ENCODE measurements at places on chromosomes 5 and 9.

GRCh38 chr5:18236386-18236785, 602.1 kb downstream of the TAF11L14 start:
- no peak for DNase-seq

GRCh38 chr5:9667906-9668305, 37.8 kb upstream of the TAS2R1 start:
- DNase-seq = no peak

- DNase-seq = no peak
Measured at GRCh38 chr5:133627180-133627579, 14.8 kb upstream of the FSTL4 start.

DNA sequence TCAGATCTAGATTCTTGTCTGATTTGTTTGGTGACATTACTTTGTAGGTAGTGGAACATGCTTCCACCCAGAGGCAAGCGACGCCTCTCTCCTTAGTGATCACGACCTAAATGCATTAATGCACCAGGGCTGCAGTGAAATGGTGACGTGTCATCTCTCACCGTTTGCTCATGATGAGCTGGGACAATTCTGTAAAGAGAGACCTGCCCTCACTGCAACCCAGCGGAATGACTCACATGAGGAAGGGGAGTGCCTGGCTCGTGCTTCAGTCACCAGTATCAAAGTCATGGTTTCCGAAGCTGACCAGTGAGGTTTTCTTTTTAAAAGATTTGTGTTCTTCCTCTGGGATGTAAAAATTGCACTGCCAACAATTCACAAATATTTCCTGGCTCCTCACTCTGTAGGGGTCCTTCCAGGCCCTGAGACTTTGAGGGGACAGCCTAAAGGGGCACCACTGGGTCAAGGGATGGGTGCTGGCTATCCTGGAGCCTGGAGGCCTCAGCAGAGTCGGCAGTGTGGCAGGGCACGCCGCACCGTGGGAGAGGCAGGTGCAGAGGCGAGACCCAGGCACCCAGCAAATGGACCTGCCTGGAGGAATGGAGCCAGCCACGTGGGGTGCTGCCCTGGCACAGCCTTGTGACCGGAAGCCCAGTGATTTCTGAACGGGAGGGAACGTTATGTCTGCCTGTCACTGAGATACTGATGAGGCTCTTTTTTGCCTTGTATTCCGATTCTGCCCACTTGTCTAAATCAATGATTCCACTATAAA, 17.3 kb downstream of the QSOX2 start:
- DNase-seq = no peak

- DNase-seq = peak; percentile 0
Measured at GRCh38 chr5:156000115-156000514, 326.8 kb upstream of the SGCD start.

GRCh38 chr5:143506836-143507552, 103.5 kb upstream of the NR3C1 start:
- no peak for DNase-seq

DNA sequence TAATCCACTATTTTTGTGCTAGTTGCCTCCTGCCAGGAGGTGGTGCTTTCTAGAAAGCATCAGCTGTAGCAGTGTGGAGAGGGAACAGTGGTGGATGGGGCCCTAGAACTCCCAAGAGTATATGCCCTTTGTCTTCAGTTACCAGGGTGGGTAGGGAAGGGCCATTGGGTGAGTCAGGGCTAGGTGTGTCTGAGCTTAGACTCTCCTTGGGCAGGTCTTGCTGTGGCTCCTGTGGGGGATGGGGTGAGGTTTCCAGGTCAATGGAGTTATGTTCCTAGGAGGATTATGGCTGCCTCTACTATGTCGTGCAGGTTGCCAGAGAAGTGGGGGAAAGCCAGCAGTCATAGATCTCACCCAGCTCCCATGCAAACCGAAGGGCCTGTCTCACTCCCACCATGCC, 11.3 kb upstream of the ADAMTS12 start:
- no peak for DNase-seq

GRCh38 chr9:33147416-33148169, 19.5 kb downstream of the B4GALT1 start:
- no peak for DNase-seq

DNA sequence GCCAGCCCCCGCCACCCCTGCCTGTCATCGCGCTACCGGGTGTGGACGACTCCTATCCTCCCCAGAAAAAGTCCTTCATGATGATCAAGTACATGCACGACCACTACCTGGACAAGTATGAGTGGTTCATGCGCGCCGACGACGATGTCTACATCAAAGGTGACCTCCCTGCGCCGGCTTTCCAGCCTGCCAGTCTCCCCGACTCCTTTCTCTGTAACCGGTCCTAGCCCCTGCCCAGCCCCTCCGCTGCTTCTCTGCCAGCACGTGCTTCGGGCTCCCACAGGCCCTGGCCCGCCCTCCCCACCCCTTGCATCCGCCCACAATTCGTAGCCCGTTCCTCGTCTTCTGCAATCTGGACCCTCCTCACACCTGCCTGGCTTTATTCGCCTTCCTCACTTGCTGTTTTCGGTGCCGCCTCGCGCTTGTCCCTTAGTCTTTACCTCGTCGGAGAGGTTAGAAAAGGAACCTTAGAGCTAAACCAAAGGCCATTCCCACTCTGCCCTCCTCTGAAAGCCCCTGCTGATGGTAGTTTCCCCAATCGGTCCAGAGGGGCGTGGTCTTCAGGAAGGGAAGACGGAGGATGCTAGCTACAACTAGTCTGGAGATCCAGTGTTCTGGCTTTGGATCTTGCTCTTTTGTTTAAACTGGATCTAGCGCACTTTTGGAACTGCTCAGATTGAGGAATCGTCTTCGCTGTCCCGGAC, 1.4 kb downstream of the CHSY3 start:
- DNase-seq = no peak

DNA sequence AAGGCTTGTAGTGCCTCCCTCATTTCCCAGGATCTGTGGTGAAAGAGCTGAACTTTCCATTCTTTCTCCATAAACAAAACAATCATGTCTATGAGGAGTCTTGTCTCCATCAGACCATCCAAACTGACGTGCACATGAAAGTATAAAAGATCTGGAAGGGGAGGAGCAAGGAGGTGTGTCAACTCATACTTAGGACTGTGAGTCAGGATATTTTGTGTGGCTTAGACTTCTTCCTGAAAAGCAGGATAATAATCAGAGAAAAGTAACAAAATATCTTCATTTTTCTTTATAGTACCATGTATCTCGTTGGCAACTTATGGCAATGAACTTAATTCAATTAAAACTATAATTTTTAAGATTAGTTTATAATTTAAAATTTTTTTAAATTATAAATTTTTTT, 96.0 kb upstream of the PRRC1 start:
- no peak for DNase-seq

DNA sequence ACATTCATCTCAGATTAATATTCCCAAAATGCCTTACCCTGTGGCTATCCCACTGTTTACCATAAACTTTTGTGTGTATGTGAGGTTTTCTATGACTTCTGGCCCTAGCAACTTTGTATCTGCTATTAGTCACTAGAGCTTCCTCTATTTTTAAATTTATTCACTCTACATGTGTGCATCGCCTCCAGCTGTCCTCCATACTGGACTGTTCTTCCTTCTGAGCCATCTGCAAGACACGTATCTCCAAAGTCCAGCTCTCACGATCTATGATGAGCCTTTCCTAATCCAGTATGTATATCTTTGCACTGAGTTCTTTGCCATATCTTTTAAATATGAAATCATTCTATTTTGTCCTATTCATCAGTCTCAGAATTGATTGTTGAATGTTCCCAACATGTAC, 1.7 kb upstream of the GNG10 start:
- no peak for DNase-seq

- peak; percentile 84 for DNase-seq
Measured at GRCh38 chr9:81671880-81672280, 17.5 kb downstream of the TLE1 start.

- no peak for DNase-seq
Measured at GRCh38 chr5:153400931-153401330, 89.5 kb upstream of the GRIA1 start.

GRCh38 chr9:8391132-8391531, 591.6 kb upstream of the DMAC1 start:
- no peak for DNase-seq

DNA sequence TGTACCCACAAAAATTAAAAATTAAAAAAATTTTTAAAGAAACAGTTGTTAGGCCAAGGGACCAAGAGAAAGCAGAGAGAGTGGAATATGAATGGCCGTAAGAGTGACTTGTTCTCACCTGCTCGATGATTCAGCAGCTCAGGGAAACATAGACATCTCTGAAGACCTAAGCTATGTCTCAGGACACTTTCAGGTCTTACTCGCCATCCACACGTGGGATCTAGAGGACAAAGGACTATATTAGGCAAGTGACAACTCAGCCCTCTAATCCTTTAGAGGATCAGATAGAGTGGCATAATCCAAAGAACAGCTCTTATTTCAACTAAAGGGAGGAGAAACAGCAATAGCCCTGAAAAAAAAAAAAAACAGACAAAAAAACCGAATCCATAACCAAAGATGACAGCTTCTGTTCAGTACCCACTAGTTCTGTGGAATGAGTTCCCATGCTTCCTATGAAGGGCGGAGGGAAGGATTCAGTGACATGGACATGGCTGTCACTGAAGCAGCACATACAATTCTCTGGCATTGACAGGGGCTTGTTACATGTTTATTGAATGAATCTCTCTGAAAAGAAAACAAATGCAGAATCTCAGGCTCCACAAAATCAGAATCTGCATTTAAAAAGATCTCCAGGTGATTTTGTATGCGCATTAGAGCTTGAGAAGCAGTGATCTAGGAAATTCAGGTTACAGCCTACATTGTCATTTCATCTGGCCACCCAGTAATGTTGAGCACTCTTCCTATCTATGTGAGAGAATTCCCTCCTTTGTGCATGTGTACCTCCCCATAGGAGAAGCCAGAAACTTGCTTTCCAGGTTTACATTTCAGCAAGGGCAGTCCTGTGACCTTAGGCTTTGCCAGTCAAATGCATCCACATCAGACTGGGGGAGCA, 96.0 kb downstream of the KIAA1958 start:
- no peak for DNase-seq

DNA sequence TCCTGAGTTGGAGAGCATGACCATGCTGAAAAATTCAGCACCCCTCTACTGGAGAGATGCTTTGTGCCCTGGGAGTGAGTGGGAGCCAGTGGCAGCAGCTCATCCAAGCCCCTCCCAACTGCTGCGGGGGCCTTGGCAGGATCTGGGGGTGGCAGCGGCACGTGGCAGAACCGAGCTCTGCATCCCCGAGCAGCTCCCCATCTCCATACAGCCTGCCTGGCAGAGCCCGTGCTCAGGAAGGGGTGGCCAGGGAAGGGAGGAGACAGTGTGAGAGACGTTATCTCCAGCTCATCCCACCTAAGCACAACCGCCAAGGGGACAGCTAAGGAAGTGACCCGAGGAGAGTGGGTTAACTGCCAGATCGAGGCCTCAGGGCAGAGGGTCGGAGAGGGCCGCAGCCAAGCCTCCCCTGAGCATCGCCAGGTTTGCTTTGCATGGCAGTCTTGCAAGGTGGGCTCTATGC, 17.2 kb upstream of the DPM2 start:
- DNase-seq = no peak

DNA sequence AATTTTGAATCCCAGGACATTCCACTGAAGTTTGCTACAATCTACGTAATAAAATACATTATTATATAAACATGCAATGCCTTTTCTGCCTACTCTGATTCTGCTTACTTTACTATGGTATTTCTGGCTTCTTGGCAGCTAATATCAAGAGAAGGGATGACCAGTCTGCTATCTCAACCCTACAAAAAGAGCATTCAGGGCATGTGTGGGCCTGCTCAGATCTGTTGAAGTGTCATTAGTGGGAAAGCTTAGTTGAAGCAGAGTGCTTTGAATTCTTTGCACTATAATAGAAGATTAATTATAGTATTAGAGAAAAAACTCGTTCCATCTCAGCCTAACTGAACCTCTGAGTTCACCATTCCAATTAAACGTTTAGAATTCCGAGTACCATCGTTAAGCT, 339.5 kb upstream of the ISL1 start:
- DNase-seq = peak; percentile 68

- no peak for DNase-seq
Measured at GRCh38 chr5:45507178-45507577, 189.0 kb downstream of the HCN1 start.

- DNase-seq = no peak
Measured at GRCh38 chr9:70873506-70873905, 247.9 kb downstream of the TRPM3 start.

- DNase-seq = peak; percentile 24
Measured at GRCh38 chr5:34608859-34609648, 47.1 kb upstream of the RAI14 start.

- DNase-seq = no peak
Measured at GRCh38 chr5:14366763-14367162, 214.8 kb upstream of the OTULINL start.

GRCh38 chr5:2324788-2325187, 426.7 kb downstream of the IRX2 start:
- DNase-seq = no peak

DNA sequence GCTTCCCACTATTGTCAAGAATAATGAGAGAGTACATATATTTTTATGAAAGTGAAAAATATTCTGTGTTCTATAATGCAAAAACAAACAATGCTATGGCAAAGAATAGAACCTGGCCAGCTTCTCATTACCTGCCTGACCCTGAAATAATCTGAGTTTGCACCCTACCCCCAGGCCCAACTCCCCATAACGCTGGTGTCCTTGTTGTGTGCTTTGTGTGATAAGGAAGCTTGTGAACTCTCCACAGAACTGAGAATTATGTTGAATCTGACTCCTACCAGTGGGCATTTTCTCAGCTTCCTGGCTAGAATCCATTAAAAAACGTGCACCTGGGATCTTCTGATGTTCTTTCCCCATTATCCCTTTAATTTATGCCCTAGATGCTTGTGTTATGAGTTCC, 178.0 kb upstream of the GNA14 start:
- DNase-seq = no peak

- no peak for DNase-seq
Measured at GRCh38 chr9:90815944-90816357, 14.3 kb downstream of the SYK start.

GRCh38 chr5:164302533-164303235, 797.3 kb downstream of the MAT2B start:
- DNase-seq = no peak

- no peak for DNase-seq
Measured at GRCh38 chr9:4489562-4489918, 728 bp upstream of the SLC1A1 start.

- DNase-seq = no peak
Measured at GRCh38 chr9:33468215-33468730, 5.5 kb downstream of the NOL6 start.

GRCh38 chr9:116262448-116262847, 108.9 kb downstream of the PAPPA start:
- DNase-seq = no peak

DNA sequence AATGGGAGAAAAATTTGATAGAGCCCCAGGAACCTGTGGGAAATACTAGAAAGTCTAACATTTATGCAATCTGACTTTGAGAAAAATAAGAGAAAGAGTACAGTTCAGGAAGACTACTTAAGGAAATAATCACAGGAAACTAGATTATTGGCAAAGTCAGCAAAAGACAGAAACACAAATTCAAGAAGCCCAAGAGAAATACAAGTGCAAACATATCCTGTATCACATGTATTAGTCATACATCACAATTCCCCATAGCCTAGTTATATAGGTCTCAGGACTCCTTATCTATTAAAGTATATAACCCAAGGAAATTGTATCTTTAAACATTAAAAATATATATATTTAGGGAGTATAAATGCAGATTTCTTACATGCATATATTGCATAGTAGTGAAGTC, 100.8 kb downstream of the HOMER1 start:
- no peak for DNase-seq

GRCh38 chr5:27308153-27308552, 269.8 kb upstream of the CDH9 start:
- no peak for DNase-seq

GRCh38 chr9:100919506-100919905, 109.0 kb upstream of the PLPPR1 start:
- DNase-seq = no peak

Measured in DMS79 (cell line).